ENCODE measurements at places on chromosomes 16 and 17.

DNA sequence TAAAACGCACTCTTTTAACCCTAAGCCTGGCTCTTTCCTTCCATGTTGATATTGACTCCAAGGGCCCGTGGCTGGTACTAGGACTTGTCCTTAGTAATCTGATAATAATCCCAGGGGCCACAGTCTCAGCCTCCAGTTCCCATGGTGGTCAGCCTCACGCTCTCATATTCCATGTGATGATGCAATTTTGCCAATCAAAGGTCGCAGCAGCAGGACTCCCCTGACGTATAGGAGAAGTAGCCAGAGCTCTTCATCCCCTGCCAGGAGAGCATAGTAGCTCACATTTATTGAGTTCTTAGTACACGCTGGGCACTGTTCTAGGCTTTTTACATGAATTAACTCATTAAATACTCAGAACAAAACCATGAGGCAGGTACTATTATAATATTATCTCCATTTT, 42.4 kb downstream of the CD300LF start:
- DNase-seq = no peak

- no peak for DNase-seq
These were observed 962 bp downstream of the CSHL1 start for GRCh38 chr17:63910096-63910495.

GRCh38 chr17:63740464-63741142, 996 bp downstream of the STRADA start:
- no peak for DNase-seq

DNA sequence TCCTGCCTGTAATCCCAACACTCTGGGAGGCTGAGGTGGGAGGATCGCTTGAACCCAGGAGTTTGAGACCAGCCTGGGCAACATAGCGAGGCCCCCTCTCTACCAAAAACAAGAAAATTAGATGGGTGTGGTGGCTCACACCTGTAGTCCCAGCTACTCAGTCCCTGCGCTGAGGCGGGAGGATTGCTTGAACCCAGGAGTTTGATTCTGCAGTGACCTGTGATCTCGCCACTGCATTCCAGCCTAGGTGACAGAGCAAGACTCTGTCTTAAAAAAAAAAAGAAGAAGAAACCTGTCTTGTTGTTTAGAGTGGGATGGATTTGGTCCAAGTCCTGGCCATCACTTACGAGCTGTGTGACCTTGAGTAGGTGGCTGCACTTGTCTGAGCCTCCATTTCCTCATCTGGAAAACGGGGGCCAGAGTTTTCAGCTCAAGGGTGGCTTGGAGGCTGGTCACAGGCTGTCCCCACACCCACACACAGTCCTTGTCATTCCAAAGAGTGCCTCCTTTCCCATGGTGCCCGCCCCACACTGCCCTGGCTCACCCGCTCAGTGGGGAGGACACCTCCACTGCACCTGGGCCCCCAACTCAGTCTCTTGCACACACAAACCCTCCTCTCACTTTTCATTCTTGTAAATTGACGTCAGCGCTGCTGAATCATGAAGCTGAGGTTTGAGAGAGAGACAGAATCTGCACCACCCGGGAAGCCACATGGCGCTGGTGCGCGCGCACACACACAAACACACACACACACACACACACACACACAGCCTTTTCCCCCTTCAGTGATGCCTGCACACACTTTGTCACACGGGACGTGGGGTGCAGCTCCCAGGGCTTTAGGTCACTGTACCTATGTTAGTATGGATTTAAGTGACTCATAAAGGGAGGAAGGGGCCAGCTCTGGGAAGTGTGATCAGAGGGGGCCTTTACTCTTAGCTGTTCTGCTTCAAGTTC, 4.2 kb downstream of the SOCS1 start:
- DNase-seq = no peak
